ENCODE measurements at places on chromosomes 3 and 15. TPM values are rescaled to one million over a fixed set of nuclear protein-coding genes. Genes with fewer than 3 reads are reported as not detected.

SLC12A6 gene
- total RNA-seq = 5.8 TPM

XCR1 gene
- not detected for total RNA-seq

PP2D1 gene
- total RNA-seq = not detected

CFAP91 gene
- total RNA-seq = 0.27 TPM

ILDR1 gene
- total RNA-seq = not detected

ACKR2 gene
- total RNA-seq = not detected
